ENCODE measurements at places on chromosomes 6 and 20. TPM values are rescaled to one million over a fixed set of nuclear protein-coding genes. Genes with fewer than 3 reads are reported as not detected.
A peak's percentile ranks its signal among the peaks of the same experiment; 100 is the strongest.

- DNase-seq: no peak
Observed at GRCh38 chr20:1310506-1311190, 18.3 kb downstream of the SDCBP2 start.

GRCh38 chr6:63527658-63528514 is 44.4 kb upstream of the LOC128125822 start:
- no peak for DNase-seq

DNA sequence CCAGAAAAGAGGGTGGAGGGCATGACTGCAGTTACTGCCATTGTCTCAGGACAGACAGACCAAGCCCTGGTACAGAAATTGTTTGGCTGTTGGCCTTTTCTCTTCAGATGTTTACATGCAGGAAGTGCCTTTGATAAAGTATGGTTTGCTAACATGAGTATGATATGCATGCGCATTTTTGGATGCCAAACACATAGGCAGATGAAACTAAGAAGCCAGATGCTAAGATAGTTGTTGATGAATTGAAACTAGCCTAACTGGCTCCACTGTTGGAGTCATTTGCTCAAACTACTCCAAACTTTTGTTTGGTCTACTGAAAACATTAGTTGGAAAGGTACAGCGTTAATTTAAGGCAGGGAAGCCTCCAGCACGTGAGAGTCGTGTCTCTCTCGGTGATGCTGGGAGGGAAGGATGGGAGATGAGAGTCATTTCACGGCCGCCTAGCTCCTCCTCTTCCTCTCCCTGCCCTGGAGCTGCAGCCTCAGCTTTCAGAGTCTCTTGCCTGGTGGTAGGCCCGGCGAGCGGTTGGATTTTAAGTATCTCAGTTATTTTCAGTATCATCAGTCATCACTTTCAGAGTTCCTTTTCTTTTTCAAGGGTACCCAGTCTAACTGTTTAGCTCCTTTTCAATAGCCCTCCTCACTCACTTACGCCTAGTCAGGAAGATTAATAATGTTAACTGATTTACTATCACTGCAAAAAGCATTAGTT is 29.7 kb downstream of the RREB1 start:
- peak; percentile 75 for DNase-seq

DNA sequence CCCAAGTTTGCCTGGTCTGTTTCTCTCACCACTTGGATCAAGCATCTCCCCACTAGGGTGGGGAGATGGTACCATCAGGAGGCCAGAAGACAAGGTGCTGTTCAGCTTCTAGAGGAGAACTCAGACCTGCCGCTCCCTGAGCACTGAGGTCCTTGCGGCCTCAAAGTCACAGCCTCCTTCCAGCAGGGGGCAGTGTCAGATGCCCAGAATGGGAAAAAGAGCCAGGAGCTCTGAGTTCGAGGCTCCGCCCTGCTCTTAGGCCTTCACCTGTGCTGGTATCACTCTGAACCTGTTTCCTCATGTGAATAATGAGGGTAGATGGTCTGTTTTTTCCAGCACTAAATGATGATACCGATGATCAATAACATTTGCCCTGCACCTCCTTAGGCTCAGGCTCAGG is 68.7 kb downstream of the TOX2 start:
- DNase-seq: no peak

DNA sequence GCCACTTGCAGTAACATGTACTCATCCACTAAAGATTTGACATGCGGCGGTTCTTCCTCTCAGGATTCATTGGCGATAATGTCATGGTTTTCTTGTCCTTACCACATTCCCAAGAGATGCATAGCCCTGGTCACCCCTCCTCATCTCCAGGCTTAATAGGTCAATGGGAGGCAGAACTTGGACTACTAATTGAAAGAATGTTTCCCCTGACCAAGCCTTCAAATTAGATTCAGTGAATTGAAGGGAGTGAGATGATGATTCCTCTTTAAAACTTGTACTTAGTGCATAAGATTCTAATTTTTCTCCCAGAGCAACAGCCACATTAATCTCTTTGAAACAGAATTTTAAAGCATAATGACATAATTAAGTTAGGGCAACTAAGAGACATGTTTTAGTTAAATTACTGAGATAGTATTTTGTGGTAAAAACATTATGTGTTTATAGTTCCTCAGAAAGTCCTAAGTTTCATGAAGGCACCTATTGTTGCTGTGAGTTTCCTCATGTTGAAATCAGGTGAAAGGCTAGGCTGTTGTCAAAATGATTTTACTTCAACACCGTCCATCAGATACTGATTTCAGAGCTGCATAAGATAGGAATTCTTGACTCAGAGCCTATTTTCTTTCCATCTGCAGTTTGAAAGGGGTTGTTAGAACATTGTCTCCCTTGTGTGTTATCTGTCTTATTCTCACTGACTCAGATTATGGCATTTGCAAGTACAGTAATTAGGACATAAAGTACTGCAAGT is 48.5 kb downstream of the STK4 start:
- DNase-seq: no peak

- no peak for DNase-seq
Observed at GRCh38 chr6:135941275-135942025, 89.9 kb downstream of the PDE7B start.

Gene ADGRF1
- not detected for total RNA-seq

Gene NAPB
- total RNA-seq: 0.75 TPM

Gene TRIM31
- total RNA-seq: not detected
